Stimulated activated CD4-positive, alpha-beta T cell treated with anti-CD3 and anti-CD28 coated beads, Interleukin-4, amount 100 ng/mL, for 24 hours (primary cell): ENCODE measurements at places on chromosomes 12 and 14.
A peak's percentile ranks its signal among the peaks of the same experiment; 100 is the strongest.

- DNase-seq: no peak
Measured at GRCh38 chr12:7012024-7012607, 6.2 kb downstream of the LPCAT3 start.

GRCh38 chr14:74389980-74390379 lies 36.0 kb downstream of the SYNDIG1L start:
- no peak for DNase-seq

DNA sequence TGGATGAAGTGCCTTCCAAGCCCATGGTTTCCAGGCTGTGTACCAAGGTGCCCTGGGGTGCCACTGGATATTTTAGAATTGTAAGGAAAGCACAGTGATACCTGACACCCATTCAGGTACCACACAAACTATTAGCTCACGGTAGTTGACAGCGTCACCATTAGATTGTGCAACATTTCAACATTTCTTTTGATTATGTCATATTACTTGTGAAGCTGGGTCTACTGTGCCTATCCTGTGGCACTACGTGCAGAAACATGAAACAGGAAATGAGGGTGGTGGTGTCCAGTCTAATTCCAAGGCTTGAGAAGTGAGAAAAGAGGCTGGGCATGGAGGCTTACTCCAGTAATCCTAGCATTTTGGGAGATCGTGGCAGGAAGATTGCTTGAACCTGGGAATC lies 75.5 kb upstream of the CPM start:
- no peak for DNase-seq

GRCh38 chr14:77561881-77562280 lies 54.6 kb downstream of the SPTLC2 start:
- no peak for DNase-seq

DNA sequence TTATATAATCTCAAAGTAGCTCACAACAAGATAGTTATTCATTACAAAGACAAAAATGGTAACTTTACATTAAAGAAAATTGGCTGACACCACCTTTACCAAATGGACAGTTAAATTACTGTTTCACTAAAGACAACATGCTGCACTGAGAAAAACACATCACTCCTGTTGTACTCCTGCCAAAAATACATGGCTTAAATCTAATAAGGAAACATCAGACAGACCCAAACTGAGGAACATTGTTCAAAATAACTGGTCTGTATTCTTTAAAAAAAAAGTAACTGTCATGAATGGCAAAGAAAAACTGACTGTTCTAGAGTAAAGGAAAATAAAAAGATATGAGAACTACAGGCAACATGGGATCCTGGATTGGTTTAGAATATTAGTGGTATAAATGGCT lies 151.3 kb upstream of the DCN start:
- no peak for DNase-seq

- DNase-seq: no peak
Measured at GRCh38 chr14:85421186-85421877, 108.6 kb upstream of the FLRT2 start.

GRCh38 chr12:27751386-27752047 lies 28.5 kb upstream of the KLHL42 start:
- no peak for DNase-seq

GRCh38 chr14:23115039-23115731 lies 3.9 kb downstream of the CEBPE start:
- no peak for DNase-seq

GRCh38 chr14:32417956-32418552 lies 89.0 kb downstream of the AKAP6 start:
- no peak for DNase-seq

DNA sequence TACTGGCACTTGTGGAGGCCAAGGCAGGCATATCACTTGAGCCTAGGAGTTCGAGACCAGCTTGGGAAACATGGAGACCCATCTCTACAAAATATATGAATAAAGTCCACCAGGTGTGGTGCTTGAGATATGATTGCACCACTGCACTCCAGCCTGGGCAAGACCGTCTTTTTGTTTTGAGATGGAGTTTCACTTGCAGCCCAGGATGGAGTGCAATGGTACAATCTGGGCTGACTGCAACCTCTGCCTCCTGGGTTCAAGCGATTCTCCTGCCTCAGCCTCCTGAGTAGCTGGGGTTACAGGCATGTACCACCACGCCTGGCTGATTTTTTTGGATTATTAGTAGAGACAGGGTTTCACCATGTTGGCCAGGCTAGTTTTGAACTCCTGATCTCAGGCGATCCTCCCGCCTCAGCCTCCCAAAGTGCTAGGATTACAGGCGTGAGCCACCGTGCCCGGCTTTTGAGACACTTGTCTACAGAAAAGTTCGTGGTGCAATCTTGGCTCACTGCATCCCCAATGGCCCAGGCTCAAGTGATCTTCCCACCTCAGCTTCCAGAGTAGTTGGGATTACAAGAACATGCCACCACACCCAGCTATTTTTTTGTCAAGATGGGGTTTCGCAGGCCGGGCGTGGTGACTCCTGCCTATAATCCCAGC lies 16.3 kb upstream of the ATP5F1B start:
- no peak for DNase-seq

GRCh38 chr12:22625762-22626294 lies 857 bp downstream of the ETNK1 start:
- peak; percentile 21 for DNase-seq

- no peak for DNase-seq
Measured at GRCh38 chr12:98471085-98471484, 44.3 kb upstream of the TMPO start.

- DNase-seq: no peak
Measured at GRCh38 chr12:121232977-121233627, 23.2 kb downstream of the P2RX4 start.

GRCh38 chr12:109732321-109733305 lies 19.0 kb downstream of the FAM222A start:
- no peak for DNase-seq

DNA sequence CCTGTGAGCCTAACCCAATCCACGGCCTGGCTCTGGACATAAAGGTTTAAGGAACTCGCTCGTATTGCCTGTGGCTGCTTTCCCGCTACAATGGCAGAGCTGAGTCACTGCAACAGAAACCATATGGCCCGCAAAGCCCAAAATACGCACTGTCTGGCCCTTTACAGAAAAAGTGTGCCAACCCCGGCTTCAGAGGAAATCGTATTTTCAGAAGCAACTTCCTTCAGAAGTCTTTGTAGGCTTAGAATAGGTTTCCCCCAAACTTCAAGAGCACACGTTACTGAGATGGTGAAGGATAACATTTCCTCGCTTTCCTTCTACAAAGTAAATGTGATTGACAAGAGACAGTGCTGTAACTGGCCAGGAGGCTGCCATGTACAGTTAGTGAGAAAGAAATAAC lies 34.8 kb upstream of the TESC start:
- peak; percentile 55 for DNase-seq
